T-helper 2 cell (primary cell): ENCODE measurements at places on chromosomes 12 and 14.

DNA sequence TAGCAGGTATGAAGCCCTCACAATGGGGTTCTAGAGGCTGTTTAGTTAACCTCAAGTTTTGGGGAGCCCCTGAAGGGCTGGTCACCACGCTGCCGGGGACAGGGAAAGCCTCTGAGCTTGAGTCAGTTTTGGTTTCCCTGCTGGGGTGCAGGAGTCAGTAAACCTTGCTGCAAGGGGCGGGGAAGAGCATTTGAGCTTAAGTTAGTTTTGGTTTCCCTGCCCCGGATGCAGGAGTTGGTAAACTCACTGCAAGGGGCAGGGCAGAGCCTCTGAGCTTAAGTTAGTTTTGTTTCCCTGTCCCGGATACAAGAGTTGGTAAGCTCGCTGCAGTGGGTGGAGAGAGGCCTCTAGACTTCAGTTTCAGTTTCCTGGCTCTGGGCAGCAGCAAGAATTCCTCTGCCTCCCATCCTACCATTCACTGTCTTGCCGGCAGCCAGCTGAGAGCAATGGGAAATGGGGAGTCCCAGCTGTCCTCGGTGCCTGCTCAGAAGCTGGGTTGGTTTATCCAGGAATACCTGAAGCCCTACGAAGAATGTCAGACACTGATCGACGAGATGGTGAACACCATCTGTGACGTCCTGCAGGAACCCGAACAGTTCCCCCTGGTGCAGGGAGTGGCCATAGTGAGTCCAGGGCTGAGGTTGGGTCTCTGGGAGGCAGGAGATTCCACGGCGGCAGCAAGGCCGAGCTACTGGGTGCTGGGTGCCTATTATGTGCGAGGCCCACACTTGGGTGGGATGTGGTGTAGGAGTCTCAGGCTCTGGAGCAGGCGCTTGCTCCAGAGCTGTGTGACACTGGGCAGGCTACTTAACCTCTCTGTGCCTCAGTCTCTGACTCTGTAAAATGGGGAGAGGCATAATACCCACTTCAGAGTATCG is at the start of gene OAS2:
OAS2 (plus strand) TSS at position 357 of the 878 bp plus-strand sequence; CDS start at position 447, 90 bp downstream.
- DNase-seq: peak; percentile 23

DNA sequence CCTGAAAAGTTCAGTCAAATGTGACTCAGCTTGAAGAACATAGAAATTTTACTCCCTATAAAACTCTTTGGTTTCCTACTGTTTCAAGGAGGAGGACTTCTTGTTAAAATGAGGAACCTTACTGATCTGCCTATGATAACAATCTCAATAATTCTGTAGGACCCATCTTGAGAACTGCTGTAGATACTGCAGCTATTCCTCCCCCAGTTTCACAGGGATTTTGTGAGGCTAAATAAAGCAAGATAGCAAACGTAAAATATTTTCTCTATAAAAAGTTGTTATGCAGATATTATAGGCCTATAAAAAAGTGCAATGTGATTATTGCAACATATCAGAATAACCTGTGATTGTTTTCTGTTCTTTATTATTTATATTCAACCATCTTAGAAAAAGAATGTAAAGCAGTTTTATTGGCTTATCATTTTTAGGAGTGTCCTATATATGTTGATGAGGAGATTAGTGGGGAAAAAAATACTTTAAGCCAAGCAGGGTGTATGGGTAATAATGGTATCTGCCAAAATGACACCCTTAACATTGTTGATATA is 12.1 kb downstream of the CLEC14A start:
- DNase-seq: no peak

- no peak for DNase-seq
These were observed 151.5 kb upstream of the PARP11 start for GRCh38 chr12:4024701-4025100.

GRCh38 chr12:128861226-128862016 is 8.1 kb downstream of the GLT1D1 start:
- DNase-seq: no peak

DNA sequence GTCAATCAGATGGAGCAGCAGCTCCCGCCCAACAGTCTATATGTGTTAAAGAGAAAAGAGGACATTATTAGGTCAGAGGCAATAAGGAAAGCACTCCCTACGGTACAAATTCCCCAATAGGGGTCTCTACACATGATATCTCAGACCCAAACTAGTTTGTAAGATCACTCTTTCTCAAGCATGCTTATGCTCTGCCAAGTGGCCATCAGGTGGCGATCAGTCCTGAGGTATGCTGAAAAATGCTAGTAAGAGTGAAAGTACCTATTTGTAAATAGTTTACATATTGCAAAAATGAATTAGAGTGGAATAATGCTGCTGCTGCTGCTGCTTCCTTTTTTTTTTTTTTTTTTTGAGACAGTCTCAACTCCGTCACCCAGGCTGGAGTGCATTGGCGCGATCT is 61.0 kb downstream of the CPM start:
- no peak for DNase-seq

GRCh38 chr14:23362200-23362599 is 2.8 kb downstream of the EFS start:
- DNase-seq: no peak

- no peak for DNase-seq
These were observed 155.6 kb downstream of the MON2 start for GRCh38 chr12:62622177-62622576.

DNA sequence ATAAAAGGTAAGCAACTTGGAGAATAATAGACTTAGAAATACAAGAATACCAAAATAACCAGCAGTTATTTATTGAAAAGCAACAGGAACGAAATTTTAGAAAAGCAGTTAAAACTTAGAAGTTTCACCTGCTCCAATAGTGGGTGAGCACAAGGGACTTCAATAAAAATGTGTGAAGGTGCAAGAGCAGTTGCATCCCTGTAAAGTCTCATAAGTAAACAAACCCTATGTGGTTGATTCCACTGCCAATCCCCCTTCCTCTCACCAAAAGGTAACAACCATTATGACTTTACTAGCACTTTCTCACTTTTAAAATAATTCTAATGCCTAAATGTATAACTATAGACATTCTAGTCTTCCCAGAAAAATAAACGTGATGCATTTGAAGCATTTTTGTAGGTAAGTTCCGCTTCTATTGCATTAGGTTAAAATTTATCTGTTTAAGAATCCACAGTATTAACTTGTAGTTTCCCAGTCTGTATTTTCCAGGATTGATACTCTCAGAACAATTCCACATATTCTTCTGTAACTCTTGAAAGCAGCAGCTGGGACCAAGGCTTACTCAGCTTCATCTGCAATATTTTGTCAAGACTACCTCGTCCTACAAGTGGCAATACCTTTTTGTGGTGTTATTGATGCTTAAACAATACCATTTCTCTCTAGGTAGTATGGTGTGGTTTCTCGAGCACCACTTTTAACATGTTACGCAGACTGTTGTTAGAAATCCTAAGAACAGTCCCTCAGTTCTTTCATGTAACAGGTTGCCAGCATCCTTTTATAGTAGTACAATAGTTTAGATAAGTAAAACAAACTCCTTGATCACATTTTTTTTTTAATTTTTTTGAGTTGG is 32.1 kb downstream of the HNRNPC start:
- DNase-seq: no peak

GRCh38 chr12:93098077-93098476 is 169.0 kb upstream of the EEA1 start:
- DNase-seq: peak; percentile 37

GRCh38 chr12:2183556-2184541 is 131.1 kb downstream of the CACNA1C start:
- DNase-seq: no peak

DNA sequence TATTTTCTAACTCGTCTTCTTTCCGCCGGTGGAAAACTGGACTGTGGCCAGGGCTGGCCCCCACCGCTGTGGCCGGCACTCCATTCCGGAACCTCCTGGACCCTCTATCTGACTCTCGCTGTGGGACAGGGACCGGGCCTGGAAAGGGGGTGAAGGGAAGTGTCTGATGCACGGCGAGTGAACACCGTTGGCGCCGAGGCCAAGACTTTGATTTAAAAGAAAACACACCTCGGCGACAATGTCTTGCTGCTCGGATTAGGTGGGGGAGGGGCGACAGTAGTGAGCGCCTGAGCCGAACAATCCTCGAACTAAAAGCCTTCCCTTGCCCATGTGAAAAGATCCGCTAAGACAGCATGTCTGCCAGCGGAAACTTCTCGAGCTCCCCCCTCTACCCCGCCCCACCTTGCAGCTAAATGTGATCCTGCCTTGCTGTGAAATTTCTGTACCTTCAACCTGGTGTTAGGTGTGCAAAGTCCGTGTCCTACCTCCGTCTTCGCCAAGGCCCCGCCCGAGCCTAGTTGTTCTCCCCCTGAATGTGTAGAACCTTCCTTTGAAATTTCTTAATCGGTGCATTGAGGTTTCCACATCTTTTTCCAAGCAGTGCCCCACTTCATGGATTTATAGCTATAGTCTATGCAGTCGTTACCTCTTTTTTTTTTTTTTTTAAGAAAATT is 862 bp upstream of the HOTAIR start:
- DNase-seq: no peak

DNA sequence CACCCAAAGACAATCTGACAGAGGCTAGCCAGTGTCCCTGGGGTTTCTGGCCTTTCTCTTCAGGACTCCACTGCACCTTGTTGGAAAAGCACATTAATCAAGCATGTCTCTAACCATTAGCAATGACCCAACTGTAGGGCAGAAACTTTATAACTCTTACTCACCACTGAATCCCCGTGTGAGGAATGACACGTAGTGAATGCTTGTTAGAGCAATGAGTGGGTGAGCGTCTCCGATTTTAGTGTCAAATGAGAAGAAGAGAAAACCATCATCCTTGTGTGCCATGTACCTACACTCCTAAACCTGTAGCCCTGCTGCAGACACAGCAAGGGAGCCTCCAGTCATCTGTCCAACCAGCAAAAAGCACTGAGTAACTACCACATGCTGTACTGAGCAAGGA is 56.5 kb upstream of the GPR68 start:
- DNase-seq: no peak

DNA sequence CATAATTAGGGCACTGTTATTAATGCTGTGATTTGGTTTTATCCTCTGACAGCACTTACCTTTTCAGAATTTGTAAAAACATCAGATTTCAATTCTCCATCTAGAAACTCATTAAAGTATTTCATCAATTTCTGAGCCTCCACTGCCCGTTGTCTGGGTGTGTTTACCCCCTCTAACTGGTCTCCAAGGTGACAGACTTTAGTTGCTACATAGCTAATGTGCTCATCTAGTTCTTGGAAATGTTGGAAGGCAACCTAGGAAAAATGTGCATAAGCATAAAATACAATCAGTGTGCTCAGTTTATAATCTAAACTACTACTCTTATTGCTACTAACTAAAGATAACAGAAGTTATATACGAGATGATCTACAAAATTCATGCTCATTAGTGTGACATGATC is 24.6 kb downstream of the EXOC5 start:
- DNase-seq: no peak

DNA sequence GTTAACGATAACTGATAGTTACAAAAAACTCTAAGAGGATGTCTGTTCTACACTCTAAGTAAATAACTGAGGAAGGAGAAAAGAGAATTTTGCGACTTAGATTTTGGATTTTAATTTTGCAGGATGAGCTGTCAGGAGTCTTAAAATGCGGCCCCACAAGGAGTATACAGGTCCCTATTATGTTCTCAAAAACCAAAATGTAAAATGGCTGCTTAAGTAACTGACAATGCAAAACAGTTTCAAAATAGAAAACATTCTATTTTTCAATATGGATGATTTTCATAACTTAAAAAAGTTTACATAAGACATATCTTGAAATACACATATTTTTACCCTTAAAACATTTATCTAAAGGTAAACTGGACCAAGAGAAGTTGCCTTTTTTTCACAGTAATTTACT is 2.6 kb downstream of the CD69 start:
- DNase-seq: no peak

- DNase-seq: no peak
These were observed 72.0 kb downstream of the NCOR2 start for GRCh38 chr12:124495194-124495983.

DNA sequence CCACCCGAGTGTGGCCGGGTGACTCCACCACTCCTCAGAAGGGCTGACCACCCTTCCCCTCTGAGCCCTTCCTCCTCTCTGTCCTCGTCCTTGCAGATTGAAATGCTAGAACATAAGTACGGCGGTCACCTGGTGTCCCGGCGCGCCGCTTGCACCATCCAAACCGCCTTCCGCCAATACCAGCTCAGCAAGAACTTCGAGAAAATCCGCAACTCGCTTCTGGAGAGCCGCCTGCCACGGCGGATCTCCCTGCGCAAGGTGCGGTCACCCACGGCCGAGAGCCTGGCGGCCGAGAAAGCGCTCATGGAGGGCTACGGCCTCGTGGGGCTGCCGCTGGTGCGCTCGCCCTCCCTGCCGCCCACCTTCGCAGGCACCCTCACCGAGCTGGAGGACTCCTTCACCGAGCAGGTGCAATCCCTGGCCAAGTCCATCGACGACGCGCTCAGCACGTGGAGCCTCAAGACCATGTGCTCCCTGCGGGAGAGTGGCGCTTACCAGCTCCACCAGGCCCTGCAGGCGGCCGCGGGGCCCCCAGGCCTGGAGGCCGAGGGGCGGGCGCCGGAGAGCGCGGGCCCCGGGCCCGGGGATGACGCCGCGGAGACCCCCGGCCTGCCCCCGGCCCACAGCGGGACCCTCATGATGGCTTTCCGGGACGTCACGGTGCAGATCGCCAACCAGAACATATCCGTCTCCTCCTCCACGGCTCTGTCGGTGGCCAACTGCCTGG is 71.8 kb downstream of the IQSEC3 start:
- no peak for DNase-seq

DNA sequence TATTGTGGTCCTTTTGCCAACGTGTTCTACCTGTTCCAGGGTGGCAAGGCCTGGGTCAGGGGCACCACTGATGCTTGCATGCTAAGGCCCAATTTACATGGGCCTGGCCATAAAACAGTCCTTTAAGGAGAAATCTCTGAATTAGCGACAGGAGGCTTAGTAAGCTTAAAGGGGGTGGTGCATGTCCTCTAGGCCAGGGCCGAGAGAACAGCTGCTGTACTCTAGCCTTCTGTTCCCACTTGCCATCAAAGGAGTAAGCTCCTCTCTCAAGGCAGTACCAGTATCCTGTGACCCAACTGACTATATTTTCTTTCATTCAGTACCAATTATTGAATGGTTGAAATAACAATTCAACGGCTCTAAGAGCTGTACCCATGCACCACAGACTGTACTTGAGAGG is 67.7 kb upstream of the ZDHHC17 start:
- no peak for DNase-seq

DNA sequence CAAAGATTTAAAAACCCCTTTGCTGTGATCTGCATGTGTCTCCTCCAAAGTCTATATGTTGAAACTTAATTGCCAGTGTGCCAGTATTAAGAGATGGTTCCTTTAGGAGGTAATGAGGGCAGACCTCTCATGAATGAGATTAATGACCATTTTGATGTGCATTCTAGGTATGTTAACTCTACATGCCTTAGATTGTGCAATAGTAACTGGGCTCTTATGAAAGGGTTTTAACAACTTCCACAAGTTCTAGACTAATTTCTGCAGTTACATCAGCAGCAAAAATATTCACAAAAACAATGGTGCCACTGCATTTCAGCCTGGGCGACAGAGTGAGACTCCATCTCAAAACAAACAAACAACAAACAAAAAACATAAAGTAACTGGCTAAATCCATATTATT is 3.8 kb upstream of the TAS2R10 start:
- DNase-seq: no peak

DNA sequence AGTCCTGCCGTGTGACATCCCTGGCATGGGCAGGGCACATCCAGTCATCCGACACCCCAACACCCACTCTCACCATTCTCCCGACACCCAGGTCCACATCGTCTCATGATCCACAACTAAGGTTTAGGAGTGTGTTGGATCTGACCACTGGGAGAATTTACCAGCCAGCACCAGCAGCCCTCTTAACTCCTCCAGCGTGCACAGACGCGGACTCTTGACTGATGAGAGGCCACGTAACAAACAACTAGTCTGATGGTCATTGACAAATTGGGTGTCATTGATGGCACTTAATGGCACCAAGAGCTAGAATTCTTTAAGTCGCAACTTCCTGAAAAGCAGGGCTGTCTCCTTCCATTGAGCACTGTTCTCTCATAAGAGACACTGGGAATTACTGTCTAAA is 203.0 kb upstream of the SFSWAP start:
- no peak for DNase-seq
